ENCODE measurements at places on chromosomes 12 and 14. TPM values are rescaled to one million over a fixed set of nuclear protein-coding genes. Genes with fewer than 3 reads are reported as not detected.

Gene TBX3
- total RNA-seq, result 2.4 TPM

Gene WSCD2
- not detected for total RNA-seq

Gene TAS2R14
- total RNA-seq, result 0.68 TPM

Gene EDDM3A
- total RNA-seq, result not detected

Gene GPR65
- total RNA-seq, result not detected

Gene MTERF2
- total RNA-seq, result 2.4 TPM

Gene TRPV4
- 3.6 TPM for total RNA-seq

Gene TMEM229B
- total RNA-seq, result 4.8 TPM

Gene PLEKHG7
- not detected for total RNA-seq

Gene LRTM2
- not detected for total RNA-seq

Gene LRRK2
- total RNA-seq, result 0.34 TPM

Gene MIP
- not detected for total RNA-seq

Gene KLHL33
- total RNA-seq, result not detected

Gene MMP17
- total RNA-seq, result 9.9 TPM

Gene KRT74
- total RNA-seq, result not detected

Gene DEGS2
- 1.2 TPM for total RNA-seq

Gene PPP1R12A
- total RNA-seq, result 105 TPM

Gene ZC2HC1C
- total RNA-seq, result 0.68 TPM

Gene GLIPR1L1
- not detected for total RNA-seq

Gene DEPDC4
- 1.0 TPM for total RNA-seq

Gene PPP1R3E
- 2.7 TPM for total RNA-seq

Gene POTEG
- total RNA-seq, result not detected

Gene POLE2
- total RNA-seq, result 1.4 TPM

Gene ACVRL1
- not detected for total RNA-seq

Gene TCL1B
- total RNA-seq, result not detected

Gene TMEM63C
- 1.4 TPM for total RNA-seq

Gene PSMC1
- 83.4 TPM for total RNA-seq

Gene ASB2
- under 0.01 TPM for total RNA-seq
